ENCODE measurements at places on chromosomes 5 and 9.
A peak's percentile ranks its signal among the peaks of the same experiment; 100 is the strongest.

DNA sequence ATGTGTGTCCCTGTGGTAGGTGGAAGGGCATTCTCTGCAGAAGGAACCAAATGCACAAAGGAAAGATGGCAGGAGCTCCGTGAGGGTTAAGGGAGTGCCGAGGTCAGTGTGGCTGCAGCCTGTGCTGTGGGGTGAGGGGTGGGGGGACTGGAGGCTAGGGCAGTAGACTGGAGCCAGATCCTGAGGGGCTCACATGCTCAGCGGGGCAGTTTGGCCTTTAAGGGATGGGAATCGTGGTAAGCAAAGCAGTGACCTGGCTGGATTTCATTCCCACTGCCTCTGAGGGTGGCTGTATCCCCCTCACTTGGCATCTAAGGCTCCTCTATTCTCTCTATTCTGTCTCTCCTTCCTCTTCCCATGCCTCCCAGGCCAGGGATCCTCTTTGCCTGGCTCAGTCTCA, 15.6 kb downstream of the PITX1 start:
- DNase-seq: no peak

GRCh38 chr5:139689631-139690063, 41.5 kb downstream of the CXXC5 start:
- no peak for DNase-seq

- no peak for DNase-seq
These were observed 117.7 kb upstream of the MSX2 start for GRCh38 chr5:174606646-174607045.

DNA sequence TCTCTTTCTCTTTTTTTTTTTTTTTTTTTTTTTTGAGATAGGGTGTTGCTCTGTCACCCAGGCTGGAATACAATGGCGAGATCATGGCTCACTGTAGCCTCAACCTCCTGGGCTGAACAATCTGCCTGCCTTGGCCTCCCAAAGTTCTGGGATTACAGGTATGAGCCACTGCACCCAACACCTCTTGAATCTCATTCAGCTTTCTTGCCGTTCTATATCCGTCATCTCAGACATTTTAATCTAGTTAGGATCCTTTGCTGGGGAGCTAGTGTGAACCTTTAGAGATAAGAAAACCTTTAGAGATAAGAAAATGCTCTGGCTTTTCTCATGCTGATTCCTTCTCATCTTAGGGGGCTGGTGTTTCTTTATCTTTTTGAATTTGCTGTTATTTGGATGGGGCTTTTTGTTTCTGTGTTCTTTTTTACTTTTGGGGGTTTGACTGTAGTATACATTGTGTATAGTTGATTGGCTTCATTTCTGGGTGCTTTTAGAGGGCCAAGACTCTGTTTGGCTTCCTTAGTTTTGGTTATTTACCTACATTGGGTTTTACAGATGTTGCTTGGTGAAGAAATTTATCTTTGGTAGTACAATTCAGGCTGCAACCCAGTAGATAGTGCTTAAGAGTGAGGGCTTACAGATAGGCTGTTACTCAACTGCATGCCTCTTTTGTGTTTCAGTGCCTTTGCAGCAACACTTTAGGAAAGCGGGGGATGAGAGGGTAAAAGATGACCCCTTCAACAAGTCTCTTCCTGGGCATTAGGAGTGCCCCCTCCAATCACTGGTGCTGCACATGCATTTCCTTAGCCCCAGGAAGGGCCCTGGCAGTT, 41.9 kb upstream of the SLC36A1 start:
- no peak for DNase-seq

- DNase-seq: no peak
These were observed 21.3 kb downstream of the PWWP2A start for GRCh38 chr5:160097991-160098390.

DNA sequence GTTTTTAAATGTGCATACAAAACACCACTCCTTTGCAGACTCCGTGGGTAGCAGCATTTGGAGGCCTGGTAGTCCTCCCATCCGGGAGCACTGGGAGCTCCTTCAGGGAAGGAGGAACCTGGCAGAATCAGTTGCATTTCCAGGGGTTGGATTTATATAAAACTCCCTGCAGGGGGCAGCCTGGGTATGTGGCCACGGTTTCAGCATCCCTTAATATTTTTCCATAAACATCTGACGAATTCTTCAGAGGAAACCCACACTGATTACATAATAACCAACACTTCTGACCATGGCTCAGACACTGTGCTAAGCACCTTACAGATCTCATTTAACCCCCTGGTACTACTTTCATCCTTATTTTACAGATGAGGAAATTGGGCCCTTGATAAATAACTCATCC, 6.1 kb upstream of the AFAP1L1 start:
- DNase-seq: no peak

DNA sequence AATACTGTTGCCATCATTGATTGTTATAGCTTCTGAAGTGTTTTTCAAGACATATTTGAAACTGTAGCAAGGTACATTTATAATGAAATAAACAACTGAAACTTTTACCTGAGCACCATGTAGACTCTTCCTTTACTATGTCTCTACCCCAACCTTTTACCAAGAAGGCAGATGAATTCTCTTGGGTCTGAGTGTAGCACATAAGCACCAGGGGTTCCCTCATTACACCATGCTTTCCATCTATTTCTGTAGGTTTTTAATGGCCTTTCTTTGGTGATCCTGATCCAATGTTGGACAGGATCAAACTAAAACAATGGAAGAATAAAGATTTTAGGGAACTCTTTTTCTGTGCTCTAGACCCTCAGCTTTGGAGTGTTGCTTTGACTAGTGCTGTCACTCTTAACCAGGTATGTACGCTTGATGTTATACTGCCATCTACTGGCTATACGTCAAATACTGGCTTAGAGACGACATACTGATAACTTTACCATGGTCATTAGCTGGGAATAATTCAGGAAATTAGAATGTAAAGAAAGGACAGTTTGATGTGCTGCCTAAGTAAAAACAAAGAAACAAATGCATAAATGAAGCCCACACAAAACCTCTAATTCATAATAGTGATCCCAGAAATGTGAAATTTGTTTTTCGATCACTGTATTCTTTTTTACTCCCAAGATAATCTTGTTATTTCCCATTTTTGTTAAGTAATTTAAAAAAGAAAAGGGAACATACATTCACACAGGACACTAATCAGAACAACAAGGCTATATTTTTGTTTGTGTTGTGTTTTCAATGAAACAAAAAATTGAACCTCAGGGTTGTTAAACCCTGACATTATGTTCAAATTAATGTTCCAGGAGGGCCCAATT, 30.7 kb downstream of the IFNW1 start:
- DNase-seq: no peak

DNA sequence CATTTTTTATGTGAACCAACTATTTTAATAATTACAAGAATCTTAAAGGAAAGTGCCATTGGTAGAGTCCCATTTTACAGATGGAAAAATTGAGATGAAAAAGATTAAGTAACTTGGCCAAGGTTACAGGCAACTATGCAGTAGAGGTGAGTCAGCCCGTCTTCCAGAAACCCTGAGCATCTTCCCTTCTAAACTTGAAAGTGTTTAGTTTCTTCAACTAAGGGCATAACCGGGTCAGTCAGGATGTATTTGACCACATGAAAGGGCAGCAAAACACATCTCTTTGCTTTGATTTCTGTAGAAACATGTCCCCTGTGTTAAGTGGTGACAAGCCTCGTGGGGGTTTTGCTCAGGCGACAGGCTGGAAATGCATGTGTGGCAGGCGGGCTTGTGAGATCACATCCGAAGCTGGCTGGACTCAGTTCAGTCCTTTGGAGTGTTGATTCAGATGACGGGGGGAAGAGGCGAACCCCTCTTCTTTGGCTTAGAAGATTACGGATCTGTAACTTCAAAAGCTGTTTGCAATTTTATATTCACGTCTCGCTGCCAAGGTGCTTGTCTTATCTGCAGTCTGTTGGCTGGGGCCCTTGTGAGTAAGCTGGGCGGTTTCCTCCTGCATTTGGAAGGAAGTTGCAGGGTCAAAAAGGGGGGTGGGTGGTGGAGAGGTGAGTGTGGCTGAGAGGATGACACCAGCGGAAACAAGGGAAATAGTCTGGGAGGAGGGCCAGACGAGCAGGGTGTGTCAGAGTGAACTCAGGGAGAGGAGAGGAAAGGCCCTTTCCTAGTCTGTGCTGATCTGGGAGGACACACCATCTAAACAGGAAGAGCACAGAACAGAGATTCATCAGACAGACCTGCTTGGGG, 78.9 kb upstream of the RPS23 start:
- DNase-seq: peak; percentile 72

DNA sequence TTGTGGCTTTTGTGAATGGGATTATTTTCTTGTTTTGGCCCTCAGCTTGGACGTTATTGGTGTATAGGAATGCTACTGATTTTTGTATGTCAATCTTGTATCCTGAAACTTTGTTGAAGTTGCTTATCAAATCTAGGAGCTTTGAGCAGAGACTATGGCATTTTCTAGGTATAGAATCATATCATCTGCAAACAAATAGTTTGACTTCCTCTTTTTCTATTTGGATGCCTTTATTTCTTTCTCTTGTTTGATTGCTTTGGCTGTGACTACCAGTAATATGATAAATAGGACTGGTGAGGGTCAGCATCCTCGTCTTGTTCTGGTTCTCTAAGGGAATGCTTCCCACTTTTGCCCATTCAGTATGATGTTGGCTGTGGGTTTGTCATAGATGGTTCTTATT, 24.7 kb downstream of the ITGA2 start:
- no peak for DNase-seq

DNA sequence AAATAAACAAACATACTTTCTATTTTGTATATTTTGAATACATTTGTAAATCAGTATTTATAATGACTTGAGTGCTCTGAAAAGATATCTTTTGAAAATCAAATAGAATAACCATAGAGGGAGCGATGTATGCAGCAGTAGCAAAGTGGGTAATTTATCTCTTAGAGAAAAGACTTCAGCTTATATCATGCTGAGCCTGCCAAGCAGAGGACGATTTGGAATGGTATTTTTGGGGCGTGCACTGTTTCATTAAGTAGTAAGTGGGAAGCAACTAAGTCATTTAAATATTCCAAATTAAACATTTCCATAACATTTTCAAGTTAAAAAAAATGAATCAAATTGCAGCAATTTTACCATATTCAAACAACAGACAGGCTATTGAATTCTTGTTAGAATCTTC, 147.6 kb downstream of the CDH10 start:
- DNase-seq: no peak

GRCh38 chr5:155460501-155460931, 447.0 kb downstream of the KIF4B start:
- DNase-seq: no peak

- no peak for DNase-seq
These were observed 45.7 kb upstream of the GHR start for GRCh38 chr5:42377496-42377895.

DNA sequence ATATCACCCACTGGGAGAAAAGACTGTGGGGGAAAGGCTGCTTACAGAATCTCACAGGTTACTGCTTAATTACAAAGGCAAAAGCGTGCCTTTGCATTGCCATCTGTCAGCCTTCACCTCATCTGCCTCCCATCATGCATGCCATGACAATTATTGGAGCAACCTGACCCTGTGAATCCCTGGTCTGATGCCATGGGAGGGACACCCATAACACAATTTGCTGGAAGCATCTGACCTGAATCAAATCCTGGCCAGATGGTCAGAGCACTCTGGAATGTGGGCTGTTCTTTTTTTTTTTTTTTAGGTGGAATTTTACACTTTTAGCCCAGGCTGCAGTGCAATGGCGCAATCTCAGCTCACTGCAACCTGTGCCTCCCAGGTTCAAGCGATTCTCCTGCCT, 11.6 kb upstream of the RETREG1 start:
- DNase-seq: no peak

DNA sequence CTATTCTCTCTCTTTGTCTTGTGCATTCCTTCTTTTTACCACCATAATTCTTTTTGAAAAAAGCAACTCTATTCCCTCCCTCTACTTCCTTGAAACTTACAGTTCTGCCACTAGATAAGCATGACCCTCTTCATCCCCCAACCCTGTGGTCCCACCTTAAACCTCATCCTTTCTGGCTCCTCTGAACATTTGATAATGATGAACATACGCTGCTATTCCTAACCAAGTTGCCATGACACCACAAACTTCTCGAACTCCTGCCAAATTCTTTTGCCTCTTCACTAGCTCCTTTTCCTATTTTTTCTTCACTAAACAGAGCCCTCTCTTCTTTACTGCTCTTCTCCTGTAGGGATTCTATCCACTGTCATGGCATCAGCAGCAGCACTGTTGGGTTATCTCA, 57.1 kb downstream of the MOCS2 start:
- no peak for DNase-seq

- DNase-seq: no peak
These were observed 18.3 kb downstream of the DOCK2 start for GRCh38 chr5:169655353-169655752.

DNA sequence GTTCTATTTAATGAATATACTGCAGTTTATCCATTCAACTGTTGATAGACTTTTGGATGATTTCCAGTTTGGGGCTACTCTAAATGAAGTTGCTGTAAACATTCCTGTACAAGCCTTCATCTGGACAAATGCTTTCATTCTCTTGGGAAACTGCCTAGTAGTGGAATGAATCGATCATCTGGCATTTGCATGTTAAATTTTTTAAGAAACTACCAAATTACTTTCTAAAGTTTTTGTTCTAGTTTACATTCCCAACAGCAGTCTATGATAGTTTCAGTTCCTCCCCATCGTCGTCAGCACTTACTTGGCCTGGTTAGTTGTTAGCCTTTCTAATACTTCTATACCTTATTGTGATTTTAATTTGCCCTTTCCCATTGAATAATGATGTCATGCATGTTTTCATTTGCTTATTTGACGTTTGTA, 306.3 kb downstream of the FER start:
- no peak for DNase-seq

DNA sequence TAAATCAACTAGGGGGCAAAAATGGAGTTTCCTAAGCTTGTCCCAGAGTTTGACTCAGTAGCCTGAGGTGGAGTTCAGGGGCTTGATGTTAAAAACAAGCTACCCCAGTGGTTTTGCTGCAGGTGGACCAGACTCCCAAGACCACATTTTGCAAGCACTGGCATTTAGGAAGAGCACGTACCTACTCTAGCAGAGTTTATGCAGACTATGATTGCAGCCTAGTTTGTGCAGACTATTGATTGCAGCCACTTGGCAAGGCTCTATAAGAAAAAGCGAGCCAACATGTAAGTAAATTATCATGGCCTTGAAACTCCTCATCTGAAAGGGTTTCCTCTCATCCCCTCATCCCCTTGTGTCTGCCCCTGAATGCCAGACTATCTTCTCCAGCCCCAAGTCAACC, 102.0 kb upstream of the CCDC152 start:
- no peak for DNase-seq

DNA sequence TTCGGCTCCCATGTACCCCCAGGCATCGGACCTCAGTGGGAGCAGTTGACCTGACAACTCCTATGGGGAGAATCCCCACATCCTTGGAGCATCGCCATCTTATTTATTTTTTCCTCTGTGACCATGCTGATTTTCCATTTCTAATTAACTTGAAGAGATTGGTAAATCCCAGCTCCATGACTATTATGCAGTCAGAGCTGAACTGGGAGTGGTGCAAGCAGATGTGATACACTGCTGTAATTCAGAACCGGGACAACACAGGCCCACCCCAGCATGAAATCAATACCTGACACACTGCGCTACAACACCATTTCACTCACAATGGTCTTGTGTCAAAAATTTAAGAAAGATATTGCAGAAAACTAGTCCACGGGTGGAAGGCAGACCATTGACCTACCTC, 1.0 kb upstream of the TRPM3 start:
- DNase-seq: no peak

- DNase-seq: no peak
These were observed 52.1 kb downstream of the SEMA6A start for GRCh38 chr5:116522356-116523136.
